ENCODE measurements at places on chromosomes 13 and 19.

DNA sequence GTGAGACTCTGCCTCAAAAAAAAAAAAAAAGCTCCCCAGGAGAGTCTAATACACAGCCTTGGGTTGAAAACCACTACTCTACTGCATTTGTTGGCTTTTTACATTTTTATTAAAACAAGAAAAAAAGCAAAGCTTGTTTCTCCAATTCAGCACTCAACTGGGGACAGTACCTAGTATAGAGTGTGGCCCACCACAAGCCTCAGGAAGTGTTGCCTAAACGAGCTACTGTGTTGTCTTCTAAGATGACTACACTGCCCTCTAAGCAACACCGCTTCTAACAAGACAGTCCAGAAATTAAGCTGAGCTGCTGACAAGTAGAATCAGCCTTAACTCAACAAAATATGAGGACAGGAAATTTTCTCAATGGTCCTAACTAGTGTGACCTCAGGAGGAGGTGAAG, 522.2 kb downstream of the FGF9 start:
- DNase-seq, result no peak

- DNase-seq, result no peak
Measured at GRCh38 chr19:18856385-18857126, 24.8 kb downstream of the UPF1 start.

GRCh38 chr19:11451327-11451870, 16.0 kb downstream of the PRKCSH start:
- DNase-seq, result no peak

DNA sequence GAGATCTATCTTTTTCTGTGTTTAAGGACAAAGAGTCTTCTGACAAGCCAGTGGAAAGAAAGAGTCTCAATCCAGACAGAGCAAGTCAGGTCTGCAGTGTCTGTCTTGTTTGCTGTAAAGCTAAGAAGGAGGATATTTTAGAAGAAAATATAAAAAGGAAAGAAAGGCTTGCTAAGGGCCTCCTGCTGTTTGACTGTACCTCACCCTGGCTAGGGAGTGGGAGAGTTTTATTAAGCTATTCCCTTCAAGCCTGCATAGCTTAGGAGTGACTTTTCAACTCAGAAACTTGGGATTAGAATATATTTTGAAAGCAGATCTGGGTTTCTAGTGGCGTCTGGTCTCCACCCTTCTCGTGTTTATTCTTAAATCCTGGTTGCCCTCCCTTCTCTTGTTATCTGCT, 460.0 kb downstream of the COG6 start:
- DNase-seq, result no peak

- DNase-seq, result no peak
Measured at GRCh38 chr13:104372095-104372655, 1306.0 kb upstream of the SLC10A2 start.

DNA sequence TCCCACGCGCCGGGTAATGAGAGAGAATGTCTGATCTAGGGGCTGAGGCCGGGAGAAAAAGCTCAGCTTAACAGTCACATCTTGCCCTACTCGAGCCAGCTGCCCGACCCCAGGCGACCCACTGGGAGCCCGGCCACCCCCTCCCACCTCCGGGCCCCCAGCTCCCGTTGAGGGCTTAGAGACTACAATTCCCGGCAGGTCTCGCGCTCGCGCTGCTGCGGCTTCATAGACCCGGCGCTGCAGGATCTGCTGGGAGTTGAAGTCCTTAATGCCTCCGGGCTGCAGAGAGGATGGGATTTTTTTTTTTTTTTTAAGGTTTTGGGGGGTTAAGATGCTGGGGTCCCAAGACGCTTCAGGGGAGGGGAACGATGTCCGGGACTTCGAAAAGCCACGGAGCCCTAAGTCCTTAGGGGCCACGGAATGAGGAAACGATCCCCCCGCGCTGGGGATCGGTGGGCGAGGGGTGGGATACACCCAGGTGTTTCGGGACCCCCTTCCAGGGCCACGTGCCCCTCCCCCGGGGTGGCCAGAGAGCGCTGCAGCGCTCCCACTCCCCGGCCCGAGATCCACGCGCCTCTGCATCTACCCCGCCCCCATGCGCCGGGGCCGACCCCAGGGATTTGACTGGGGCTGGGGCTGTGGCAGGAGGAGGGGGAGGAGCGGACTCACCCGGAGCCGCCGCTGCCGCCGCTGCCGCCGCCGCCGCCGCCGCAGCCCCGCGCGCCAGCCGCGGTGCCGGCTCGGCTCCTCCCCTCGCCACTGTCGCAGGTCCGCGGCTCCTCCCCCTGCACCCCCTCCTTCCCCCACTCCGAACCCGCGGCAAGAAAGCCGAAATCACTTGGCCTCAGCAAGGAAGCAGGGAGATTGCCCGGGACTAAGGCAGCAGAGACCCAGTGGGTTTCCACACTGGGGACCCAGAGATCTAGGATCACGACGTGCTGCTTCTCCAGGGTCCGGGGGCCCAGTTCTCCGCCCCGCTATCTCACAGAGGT, at the start of gene SYT3:
TSS of gene SYT3 (minus strand) at position 761 of the 992 bp plus-strand sequence. CDS start 2,470 bp downstream, outside the sequence.
- DNase-seq, result no peak

- no peak for DNase-seq
Measured at GRCh38 chr19:32318884-32319520, 26.4 kb upstream of the ZNF507 start.

DNA sequence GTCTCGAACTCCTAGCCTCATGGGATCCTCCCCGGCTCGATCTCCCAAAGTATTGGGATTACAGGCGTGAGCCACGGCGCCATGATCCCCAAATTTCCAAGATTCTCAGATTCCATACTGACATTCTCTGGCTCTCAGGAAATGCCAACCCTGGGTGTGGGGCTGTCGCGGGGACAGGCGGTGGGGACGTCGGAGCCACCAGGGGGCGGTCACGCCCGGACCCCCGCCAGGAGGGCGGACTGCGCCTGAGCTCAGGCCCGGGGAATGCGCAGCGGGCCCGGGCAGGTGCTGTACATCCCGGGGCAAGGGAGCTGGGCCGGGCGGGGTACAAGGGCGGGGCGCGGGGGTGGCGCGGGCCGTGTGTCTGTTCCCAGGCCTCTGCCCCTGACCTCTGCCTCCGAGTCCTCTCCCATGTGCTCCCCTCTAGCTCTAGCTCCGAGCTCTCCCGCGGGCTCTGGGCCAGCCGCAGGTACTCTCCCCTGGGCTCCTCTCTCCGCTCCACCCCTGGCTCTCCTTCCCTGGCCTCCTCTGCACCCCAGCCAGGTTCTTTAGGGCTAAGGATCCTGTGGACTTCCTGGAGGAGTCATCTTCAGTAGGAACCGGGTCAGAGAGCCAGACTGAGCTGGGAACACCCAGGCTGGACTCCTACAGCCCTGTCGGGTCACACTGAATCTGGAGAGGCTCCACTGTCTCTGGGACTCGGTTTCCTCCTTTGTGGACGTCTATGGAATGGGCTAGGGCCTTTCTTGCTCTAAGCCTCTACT, 2.4 kb downstream of the PPP1R13L start:
- no peak for DNase-seq

DNA sequence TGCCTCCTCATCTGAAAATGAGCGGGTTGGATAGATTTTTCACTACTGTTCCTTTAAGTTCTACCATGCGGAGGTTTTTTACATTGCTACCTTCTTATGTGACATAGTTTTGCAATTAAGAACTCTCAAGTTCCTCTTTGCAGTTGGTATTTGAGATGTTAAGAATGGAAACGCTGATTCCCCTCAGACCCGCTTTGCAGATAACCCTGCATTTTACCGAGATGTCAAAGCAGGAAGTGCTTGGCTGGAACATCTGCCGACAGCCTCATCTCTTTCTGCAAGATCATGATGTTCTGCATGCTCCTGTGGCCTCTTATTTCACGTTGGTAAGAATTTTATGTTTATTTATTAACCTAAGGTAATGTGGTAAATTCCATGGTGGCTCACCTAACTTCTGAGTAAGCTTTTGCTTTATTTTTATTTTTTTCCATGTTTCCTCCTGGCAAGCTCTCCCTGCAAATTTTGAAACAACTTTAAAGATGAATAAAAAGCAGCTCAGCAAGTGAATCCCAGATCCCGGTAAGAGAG, 22.5 kb downstream of the PABPC3 start:
- DNase-seq, result no peak

DNA sequence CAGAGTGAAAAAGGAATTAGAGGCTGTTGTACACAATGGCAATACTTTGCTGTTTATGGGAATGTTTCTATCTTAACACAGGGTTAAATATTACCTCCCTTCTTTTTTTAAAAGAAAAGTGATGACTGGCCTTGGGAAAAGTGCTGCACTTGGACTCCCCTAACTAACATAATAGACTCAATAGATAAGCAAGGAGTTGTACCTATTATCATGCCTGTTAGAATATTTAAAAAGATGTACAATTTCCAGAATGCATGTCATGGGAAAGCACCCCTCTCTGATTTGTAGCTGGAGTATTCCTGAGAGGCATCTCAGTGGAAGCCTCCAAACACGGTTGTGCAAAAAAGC, 79.3 kb upstream of the GPC6 start:
- DNase-seq, result peak; percentile 33

- no peak for DNase-seq
Measured at GRCh38 chr13:67967031-67967430, 736.9 kb upstream of the PCDH9 start.

DNA sequence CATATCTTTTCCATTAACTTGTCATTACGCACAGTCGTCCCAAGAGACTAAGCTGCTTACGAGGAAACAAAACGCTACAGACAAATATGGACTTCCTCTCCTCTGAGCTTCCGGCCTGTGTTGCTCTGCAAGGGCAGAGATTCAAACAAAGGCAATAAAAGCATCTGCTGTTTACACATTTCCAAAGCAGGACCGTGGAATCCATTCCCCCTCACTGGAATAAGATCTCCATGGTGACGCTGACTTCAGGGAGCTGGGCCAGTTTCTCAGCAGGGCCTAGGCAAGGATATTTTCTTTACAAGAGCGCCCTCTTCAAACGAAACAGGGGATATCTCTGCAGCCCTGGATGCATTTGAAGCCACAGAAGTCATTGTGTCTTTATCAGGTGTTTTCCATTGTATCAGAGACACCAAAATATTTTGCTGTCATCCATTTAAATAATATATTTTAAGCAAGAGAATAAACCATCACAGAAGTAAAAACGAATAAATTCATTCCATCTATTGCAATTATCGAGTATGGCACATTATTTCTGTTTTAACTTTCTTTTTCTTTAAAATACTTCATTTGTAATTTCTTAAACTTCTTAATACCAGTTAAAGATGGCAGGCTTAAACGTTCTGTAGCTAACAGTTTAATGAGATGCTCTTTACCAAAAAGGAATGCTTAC, 177.5 kb downstream of the DCLK1 start:
- DNase-seq, result peak; percentile 43

GRCh38 chr19:29367791-29368222, 154.9 kb upstream of the UQCRFS1 start:
- DNase-seq, result no peak

DNA sequence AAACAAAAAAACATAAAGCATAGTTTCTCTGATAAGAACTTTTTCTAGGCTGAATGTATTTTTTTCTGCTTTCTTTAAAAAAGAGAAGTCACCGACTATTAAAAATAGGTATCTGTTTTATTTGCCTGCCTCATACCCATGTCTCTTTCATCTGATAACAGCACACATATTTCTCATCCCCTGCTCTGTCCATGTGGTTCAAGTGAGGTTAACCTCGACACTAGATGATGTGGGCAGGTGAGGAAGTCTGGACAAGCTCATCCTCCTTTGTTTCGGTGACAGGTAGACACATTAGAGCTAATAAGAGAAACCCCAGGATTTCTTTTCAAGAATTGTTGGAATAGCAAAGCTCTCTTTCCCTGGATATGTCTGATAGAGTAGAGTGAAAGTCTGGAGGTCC, 222.7 kb downstream of the GPC5 start:
- no peak for DNase-seq

- DNase-seq, result peak; percentile 75
Measured at GRCh38 chr19:4976401-4977298, 7.7 kb downstream of the KDM4B start.

GRCh38 chr19:13699786-13700185, 64.5 kb upstream of the MRI1 start:
- DNase-seq, result no peak

DNA sequence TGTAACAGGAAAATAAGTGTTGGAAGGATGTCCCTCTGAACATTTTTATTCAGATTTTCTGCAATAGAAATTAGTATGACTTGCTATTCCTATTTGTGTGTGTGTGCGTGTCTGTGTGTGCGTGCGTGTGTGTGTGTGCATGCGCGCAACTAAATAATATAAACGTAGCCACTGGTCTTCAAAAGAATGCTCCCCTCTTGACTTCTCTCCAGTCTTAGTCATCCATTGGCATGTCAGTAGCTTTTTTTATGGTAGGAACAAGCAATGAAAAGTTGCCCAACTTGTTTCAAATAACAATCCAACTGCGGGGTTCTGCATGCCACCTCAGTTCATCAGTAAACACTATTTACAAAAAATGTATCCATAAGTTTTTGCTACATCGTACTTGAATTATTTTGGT, 249.6 kb downstream of the GPC6 start:
- no peak for DNase-seq

GRCh38 chr19:3809881-3810707, 23.9 kb upstream of the MATK start:
- DNase-seq, result no peak

GRCh38 chr19:50602089-50602422, 33.8 kb upstream of the LRRC4B start:
- DNase-seq, result no peak

DNA sequence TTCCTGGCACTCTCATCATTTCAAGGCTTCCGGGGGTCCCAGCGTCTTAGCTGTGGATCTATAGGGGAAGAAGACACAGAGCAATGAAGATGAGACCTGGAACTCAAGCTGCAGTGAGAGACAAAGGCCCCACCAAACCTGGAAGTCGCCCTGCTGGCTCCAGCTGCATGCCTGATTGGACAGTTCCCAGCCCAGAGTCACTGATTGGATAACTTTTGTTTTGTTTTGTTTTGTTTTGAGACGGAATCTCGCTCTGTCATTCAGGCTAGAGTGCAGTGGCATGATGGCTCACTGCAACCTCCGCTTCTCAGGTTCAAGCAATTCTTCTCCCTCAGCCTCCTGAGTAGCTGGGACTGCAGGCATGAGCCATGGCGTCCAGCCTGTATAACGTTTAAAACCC, 6.4 kb upstream of the ZNF431 start:
- no peak for DNase-seq

GRCh38 chr13:23450340-23451046, 17.0 kb upstream of the SACS start:
- no peak for DNase-seq

DNA sequence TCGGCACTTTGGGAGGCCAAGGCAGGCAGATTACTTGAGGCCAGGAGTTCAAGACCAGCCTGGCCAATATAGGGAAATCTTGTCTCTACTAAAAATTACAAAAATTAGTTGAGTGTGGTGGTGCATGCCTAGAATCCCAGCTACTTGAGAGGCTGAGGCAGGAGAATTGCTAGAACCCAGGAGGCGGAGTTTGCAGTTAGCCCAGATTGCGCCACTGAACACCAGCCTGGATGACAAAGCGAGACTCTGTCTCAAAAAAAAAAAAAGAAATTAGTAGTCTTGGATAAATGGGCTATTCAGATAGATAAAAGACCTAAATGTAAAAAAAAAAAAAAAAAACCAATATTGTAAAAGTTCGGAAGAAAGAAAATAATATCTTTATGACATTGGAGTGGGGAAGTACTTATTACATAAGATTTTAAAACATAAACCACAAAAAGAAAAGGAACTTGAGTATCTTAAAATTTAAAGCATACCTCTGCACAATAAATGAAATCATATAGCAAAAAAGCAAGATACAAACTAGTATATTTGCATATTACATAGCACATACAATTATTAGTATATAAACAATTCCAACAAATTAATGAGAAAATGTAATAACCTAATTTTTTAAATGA, 26.7 kb upstream of the RNASEH2B start:
- no peak for DNase-seq

Measured in RCC 7860 (cell line).